ENCODE measurements at places on chromosomes 11 and 22. TPM values are rescaled to one million over a fixed set of nuclear protein-coding genes. Genes with fewer than 3 reads are reported as not detected.

The CABP4 gene
- total RNA-seq: 0.17 TPM

The MCAM gene
- total RNA-seq: 563 TPM

- no peak for DNase-seq
Observed at GRCh38 chr11:74004046-74004695, 4.7 kb downstream of the UCP3 start.

DNA sequence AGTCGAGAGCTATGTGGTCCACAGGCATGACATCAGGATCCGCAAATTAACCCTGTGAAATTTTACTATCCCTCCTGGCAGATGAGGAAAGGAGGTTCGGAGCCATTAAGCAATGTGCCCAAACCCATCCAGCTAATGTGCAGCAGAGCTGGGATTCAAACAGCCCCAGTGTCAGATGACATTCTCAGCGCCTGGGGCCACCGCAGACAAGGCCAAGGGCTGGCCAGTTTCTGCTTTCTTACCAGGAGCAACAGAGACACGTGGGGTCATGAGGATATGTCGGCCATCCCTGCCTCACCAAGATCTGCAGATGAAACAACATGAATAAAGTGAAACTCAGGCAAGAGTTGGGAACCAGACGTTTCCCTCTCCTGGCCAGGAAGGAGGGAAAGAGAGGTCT, 110.2 kb downstream of the TENM4 start:
- no peak for DNase-seq

DNA sequence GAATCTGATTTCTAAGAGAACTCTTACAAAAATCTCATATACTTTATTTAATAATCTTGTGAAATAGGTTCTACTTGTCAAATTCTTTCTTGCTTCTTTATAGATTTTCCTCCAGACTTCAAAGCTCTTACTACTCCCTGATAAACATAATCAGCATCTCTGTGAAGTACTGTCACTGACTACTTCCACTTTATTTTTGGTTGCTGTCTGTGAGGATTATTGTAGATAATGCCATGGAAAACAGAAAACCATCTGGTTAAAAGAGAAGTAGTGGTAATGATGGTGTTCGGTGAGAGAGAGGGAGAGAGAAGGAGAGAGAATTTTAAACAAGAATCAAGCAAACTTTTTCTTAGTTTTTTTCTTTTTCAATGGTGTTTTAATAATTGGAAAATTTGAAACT, 152.3 kb downstream of the TMEM135 start:
- DNase-seq: no peak

DNA sequence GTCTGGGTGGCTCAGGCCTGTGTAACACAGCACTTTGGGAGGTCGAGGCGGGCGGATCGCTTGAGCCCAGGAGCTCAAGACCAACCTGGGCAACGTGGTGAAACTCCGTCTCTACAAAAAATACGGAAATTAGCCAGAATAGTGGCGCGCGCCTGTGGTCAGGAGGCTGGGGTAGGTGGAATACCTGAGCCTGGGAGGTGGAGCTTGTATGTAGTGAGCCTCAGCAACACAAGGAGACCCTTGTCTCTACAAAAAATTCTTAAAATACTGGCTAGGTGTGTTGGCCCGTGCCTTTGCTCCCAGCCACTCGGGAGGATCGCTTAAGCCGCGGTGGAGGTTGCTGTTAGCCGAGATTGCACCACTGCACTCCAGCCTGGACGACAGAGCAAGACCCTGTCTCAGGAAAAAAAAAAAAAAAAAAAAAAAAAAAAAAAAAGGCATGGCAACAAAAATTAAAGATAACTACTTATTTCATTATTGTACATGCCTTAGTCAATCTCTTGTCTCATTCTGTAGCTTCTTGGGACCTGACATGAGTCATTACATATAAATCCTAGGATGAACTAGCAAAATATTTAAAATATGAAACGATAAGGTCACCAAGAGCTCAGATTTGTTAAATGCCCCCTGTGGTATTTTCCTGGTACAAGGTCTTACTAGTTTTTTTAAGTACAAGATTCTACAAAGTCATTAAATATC, 1.1 kb downstream of the TAF1D start:
- DNase-seq: no peak

DNA sequence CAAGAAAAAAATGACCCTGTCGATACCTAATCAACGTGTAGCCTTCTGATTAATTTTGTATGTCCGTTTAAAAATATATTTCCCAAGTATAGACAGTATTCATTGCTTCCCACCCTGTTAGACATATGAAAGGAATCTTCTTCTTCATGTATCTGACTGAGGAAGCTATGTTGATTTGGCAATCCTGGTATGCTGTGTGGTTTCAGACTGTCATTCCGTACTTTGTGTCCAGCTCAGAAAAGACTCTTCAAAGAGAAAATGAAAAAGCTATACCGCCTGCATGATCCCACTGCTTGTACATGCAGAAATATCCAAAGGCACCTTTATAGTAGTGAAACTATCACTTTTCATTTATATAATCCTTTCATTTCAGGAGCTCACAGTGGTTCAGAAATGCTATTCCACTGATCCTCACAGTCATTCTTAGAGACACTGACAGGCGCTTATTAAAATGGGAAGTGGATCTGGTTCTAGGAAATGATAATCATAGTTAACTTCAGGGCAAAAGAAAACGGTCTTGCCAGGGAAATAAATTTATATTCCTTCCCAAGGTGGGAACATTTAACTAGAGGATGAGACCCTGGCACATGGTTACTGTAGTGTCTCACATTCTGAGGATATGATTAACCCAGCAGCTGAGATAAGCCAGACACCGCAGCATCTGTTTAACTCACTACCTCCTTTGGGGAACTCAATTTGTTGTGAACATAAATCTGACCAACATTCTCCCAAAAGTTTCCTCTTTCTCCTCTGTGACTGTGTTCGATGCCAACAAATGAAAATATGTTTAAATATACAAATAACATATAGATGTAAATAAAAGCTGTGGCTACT, 599.2 kb upstream of the LUZP2 start:
- DNase-seq: peak; percentile 21

DNA sequence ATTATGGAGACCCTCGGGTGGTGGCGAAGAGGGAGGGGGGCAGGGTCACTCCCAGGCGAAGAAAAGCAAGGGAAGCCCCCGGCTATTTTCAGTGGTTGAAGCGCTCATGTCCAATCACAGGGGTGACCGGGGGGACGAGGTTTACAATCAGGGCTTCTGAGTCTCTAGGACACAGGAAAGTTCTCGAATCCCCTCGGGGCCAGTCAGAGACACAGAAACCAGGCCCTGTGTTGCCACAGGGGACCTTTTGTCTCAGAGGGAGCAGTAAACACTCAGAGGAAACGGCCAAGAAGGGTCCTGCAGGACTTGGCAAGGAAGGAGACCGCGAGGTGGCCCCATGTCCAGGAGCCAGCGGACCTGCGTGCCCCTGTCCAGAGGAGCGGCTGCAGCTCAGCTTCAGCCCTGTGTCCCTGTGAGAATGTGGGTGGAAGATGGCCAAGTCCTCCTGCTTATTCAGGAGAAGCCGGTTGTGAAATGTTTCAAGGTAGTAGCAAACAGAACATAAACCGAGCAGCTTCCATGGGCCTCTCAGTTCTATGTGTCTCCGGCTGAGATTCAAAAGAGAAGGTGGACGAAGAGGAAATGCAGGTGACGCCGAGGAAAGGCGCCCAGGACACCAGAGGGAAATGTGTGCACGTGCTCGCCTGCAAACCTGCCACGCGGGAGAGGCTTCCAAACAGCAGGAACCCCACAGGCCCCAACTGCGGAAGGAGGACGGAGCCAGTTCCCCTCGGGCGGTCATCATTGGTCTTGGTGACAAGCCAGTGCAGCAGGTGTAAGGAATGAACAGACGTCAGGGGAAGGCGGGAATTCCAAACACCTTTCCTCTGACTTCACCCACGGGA, 357.6 kb downstream of the BRD1 start:
- DNase-seq: no peak

GRCh38 chr11:33195462-33196173, 34.3 kb upstream of the CSTF3 start:
- DNase-seq: no peak

DNA sequence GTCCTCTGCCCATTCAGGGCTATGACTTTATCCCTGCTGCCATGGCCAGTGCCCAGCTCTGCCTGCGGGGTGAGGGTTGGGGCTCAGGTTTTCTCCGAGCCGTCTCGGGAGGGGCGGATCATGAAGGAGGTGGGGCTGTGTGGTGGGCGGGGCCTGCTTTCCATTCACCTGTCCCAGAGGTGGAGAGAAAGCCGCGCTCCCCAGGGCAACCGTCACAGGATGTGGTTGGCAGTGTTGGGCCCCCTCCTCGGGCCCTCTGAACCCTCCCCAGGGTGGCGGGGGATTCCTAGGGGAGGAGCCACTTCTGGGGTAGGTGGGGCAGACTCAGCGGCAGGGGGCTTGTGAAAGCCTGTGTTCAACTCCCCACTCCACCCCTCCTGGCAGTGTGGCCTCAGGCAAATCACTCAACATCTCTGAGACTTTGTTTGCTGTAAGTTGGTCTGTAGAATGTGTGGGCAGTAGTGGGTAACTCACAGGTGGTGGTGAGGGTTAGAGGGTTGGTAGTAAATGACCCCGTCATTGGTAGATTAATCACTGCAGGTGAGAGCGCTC, 50.3 kb downstream of the CD6 start:
- DNase-seq: no peak

GRCh38 chr11:76744186-76745043, 38.7 kb upstream of the TSKU start:
- DNase-seq: no peak

GRCh38 chr11:113736323-113736722, 30.2 kb upstream of the TMPRSS5 start:
- no peak for DNase-seq

DNA sequence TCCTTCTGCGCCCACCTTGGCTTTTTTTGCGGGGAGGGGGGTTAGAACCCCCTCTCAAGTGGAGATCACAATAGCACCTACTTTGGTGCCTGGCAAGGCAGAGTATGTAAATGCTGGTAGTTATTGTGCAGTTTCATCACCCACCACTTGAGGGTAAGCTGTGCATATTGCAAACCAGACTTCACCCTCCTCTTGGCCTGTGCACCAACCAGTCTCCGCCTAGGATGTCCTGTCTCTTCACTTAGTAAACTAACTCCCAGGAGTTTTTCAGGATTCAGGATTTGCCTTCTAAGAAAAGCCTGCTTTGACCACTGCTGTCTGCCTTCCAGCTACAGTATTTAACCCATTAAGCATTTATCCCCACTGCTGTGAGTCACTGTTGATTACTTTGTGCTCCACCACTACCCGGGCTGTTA, 2.0 kb upstream of the UBXN1 start:
- DNase-seq: no peak

- DNase-seq: no peak
Observed at GRCh38 chr11:12871788-12872321, 137.3 kb upstream of the RASSF10 start.

DNA sequence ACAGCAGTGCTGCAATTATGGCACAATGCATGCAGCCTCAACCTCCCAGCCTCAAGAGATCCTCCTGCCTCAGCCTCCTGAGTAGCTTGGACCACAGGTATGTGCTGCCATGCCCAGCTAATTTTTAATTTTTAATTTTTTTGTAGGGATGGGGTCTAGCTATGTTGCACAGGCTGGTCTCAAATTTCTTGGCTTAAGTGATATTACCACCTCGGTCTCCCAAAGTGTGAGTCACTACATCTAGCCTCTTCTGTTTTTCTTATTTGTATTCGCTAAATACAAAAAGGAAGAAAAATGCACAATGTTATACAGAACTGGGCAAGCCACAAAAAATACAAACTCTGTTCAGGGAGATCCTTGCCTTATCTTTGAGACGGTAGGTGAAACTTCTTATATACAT, 62.1 kb downstream of the DDI1 start:
- DNase-seq: no peak

DNA sequence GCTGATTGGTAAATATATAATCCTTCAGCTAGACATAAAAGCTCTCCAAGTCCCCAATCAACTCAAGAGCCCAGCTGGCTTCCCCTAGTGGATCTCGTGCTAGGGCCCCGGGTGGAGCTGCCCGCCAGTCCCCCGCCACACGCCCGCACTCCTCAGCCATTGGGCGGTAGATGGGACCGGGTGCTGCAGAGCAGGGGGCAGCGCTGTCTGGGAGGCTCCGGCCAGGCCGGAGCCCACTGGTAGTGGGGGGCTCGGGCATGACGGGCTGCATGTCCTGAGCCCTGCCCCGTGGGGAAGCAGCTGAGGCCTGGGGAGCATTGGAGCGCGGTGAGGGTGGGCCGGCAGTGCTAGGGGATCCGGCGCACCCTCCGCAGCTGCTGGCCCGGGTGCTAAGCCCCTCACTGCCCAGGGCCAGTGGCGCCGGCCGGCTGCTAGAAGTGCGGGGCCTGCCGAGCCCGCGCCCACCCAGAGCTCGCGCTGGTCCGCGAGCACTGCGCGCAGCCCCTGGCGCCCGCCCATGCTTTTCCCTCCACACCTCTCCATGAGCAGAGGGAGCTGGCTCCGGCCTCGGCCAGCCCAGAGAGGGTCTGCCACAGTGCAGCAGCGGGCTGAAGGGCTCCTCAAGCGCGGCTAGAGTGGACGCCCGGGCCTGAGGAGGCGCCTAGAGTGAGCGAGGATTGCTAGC, 1680.6 kb upstream of the RAG2 start:
- no peak for DNase-seq

GRCh38 chr11:21447871-21448270, 745.0 kb upstream of the ANO5 start:
- DNase-seq: no peak

DNA sequence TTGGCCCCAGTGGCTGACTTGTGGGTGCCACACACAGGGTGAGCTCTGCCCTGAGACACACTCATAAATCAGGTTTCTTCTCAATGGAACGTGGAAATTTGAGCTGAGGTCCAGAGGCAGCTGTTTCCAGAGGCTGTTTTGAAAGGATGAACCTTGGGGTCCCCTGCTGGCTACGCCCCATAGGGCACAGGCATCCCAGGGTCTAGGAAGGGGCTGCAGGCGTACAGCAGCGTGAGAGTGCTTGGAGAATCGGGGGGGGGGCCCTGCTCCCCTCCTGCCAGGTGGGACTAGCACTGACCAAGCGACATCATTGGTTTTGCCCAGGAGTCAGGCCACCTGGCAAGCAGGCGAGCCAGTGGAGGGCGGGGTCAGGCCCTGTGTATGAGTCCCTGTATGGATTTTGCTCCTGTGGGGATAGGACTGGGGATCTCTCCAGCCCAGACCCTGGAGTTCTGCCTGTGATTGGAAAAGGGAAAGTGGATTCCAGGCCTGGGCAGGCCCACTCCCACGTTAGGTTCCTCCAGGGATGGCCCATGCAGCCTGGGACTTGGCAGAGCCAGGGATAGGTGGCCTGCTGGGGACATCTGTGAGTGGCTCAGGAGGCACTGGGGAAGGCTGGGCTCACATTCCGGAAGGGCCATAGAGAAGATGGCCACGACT, 61.0 kb downstream of the FBXO7 start:
- no peak for DNase-seq

GRCh38 chr11:59574932-59575502, 40.6 kb downstream of the OSBP start:
- DNase-seq: no peak
